Activated CD4-positive, alpha-beta T cell treated with anti-CD3 and anti-CD28 coated beads, Interleukin-10, Interleukin-2, amounts not matched to agents 100 ng/mL and 50 ng/mL, durations not matched to agents 16 hours and 8 hours (primary cell): ENCODE measurements at places on chromosomes 4 and X.

GRCh38 chr4:126572264-126572663, 1060.5 kb upstream of the INTU start:
- DNase-seq, result no peak

GRCh38 chr4:174592985-174593335, 70.7 kb upstream of the HPGD start:
- no peak for DNase-seq

- no peak for DNase-seq
Measured at GRCh38 chr4:25096981-25097443, 63.2 kb downstream of the SEPSECS start.

DNA sequence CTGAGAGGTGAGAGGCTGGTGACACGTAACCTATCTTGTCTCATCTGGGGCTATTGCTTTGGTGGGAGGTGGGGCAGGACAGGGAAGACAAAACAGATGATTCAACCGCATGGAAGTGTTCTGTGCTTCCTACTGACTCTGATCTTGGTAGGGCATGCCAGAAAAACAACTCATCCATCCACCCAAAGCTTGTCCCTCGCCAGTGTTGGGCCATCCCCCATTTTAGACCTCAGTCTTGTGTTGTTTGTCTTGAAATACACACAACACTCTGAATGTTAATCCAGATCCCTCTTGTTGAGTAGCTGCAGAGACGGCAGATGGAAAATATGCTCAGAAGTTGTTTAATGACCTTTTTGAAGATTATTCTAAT, 377 bp downstream of the CHRNA9 start:
- no peak for DNase-seq

- no peak for DNase-seq
Measured at GRCh38 chr4:6054162-6054922, 36.1 kb upstream of the C4orf50 start.

DNA sequence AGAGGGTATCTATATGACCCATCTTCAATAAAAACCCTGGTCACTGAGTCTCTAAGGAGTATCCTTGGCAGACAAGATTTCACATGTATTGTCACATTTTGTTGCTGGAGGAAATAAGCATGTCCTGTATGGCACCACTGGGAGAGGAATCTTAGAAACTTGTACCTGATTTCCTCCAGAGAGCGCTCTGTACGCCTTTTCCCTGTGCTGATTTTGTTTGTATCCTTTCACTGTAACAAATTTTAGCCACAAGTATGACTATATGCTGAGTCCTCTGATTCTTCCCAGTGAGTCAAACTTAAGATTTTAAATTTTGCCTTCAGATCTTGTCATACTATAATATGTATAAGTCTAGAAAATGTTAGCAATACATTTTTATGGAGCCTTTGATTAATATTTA, 102.8 kb downstream of the ITIH6 start:
- no peak for DNase-seq

DNA sequence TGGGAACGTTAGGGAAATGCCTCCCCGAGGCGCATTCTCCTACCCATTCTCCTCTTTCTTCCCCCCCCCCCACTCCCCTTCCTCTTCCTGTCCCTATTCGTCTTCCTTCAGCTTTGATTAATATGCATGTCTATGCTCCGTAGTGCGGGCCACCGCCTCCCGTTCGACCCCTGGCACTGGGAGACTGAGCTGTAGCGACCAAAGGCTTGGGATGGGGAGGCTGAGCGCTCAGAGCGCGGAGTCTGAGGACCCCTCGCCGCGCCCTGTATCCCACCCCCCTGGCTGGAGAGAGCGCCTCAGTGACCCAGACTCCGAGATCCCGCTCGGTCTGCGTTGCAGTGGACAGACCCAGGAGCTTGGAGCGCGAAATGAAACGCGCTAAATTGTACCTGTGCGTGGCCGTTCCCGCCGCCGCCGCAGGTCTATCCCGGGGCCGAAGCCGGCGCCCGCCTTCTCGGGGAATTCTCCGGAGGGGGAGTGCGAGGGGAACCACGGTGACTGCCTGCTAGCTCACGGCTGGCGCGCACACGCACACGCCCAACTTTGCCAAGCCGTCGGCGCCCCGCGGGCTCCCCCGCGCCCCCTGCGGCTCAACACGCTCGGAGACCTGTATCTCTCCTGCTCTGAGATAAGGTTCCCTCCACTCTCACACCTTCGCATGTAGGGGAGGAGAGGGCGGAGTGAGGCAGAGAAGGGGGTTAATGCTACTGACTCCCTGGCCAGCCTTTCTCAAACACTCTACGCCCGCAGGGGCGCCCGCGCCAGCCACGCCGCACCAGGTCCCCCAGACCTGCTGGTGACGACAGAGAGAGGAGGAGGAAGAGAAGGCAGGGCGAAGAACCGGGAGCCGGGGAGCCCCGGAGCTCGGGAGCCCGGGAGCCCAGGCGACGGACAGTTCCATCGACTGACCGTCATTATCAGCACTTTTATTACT, 1.5 kb upstream of the PTCHD1 start:
- no peak for DNase-seq

- DNase-seq, result no peak
Measured at GRCh38 chrX:111283446-111283845, 13.2 kb upstream of the CAPN6 start.

DNA sequence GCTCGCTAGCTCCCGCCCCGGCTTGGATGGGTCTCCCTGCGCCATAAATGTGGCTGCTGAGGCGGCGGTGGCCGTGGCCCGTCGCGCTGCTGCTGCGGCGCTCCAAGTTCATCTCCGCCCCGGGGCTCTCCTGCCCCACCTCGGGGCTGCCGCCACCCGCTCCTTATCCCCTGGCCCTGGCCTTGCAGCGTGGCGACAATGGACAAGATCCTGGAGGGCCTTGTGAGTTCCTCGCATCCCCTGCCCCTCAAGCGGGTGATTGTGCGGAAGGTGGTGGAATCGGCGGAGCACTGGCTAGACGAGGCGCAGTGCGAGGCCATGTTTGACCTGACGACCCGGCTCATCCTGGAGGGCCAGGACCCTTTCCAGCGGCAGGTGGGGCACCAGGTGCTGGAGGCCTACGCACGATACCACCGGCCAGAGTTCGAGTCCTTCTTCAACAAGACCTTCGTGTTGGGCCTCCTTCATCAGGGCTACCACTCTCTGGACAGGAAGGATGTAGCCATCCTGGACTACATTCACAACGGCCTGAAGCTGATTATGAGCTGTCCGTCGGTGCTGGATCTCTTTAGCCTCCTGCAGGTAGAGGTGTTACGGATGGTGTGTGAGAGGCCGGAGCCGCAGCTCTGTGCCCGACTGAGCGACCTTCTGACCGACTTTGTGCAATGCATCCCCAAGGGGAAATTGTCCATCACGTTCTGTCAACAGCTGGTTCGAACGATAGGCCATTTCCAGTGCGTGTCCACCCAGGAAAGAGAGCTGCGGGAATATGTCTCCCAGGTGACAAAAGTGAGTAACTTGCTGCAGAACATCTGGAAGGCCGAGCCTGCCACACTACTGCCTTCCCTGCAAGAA, 763 bp downstream of the USP38 start:
- DNase-seq, result no peak

- DNase-seq, result no peak
Measured at GRCh38 chrX:68895341-68895755, 66.5 kb downstream of the EFNB1 start.

DNA sequence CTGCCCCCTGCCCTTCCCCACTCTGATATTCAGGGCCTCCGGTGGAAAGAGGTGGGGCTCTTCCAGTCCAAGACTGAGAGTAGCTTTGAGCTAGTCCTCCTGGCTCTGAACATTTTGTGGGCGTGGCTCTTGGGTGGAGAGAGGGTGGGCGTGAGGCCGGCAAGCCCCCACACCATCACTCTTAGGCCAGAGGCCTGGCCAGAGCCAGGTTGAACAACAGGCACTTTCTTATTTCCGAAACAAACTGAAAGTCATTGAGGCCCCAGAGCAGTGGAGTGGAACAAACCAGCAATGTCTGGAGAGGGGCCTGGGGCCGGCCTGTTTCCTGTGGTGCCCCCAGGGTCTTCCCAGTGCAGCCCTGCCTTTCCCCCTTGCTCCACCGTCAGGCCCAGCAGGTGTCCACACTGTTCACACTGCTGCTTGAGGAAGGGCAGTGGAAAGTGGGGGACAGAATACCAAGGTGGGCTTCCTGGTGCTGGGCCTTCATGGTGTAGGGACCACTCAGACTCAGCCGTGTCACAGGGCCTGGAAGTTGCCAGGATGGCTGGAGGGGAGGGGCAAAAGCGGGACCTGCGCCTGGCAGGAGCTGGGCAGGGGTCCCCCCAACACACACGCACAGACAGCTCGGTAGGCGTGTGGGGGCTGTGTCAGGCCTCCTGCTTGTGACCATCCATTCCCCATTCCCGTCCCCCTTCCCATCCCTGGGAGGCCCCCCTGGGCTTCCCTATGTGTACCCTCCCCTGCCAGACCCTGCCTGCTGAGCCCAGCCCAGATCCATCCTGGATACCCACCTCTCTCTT, 2.9 kb downstream of the ADRA2C start:
- DNase-seq, result no peak

DNA sequence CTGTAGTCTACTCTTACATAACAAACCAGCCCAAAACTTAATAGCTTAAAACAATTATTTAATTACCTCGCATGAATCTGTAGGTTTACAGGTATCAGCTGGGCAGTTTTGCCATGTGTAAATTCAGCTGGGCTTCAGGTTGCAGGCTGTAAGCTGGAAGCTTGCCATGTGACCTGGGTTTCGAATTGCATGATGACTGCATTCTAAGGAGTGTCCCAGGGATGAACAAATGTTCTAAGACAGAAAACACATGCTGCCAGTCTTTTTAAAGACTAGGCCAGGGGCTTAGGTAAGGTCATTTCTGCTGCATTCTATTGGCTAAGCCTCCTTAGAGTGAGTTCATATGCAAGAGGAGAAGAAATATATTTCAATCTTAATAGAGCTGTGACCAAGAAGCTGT, 44.8 kb downstream of the GRIA2 start:
- no peak for DNase-seq
